ENCODE measurements at places on chromosomes 2 and 18.

GRCh38 chr2:41930807-41931566 lies 116.8 kb upstream of the PKDCC start:
- no peak for DNase-seq

- DNase-seq: no peak
Measured at GRCh38 chr2:36855429-36855828, 110.9 kb downstream of the STRN start.

DNA sequence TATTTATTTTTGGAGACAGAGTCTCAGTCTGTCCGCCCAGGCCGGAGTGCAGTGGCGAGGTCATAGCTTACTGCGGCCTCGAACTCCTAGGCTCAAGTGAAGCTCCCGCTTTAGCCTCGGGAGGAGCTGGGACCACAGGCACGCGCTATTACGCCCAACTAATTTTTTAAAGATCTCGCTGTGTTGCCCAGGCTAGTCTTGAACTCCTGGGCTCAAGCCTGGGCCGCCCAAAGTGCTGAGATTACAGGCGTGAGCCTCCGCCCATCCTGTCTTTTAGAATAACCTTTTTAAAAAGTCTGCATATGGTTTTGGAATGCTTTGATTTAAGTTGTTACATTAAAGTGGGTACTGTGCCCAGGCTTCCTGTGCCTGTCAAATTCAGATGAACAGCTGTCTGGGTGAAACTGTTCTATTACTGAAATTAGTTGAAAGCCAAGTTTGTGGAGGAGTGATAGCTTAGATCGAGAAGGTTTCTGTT lies 944 bp downstream of the RAB3GAP1 start:
- DNase-seq: no peak

DNA sequence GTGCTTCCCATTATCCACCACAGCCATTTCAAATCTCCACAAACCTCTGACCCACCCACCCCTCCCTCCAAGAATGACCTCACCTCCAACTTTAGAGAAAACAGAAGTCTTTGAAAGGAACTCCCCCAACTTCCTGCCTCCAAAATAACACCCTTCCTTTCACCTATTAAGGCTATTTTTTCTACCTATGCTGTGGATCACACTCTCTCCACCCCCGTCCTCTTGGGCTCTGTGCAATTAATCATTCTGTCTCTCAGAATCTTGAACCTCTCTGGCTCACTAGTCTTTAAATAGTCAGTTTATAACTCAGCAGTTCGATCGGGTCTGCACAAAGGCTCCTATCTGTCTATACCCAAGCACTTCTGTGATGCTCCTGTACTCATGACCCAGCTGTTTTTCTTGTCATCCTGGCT lies 37.3 kb upstream of the XPO1 start:
- DNase-seq: no peak

DNA sequence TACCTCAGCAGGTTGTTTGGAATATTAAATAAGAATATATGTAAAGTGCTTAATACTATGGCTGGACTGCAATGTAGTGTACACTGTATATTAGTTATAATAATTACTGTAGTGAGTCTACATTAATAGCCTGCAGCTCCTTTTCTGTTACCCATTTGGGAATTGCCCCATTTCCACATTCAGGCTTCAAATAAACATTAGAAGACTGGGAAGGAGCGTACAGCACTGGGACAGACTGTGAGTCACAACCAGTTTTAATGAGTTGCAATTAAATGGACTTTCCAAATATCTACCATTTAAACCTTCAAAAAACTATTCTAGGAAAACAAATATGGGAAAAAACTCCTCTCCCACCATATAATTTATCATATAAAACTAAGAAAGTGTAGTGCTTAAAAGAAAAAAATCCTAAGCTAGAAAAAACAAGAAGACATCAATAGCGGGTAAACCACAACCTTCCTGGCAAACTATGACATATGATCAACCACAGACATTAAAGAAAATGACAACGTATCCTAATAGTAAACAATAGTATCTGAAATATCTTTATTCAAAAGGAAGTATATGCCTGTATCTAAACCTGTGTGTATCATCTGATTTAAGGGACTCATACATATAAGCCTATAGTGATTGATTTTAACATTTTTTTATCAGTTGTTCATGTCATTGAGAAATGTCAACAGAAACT lies 86.1 kb downstream of the TRIP12 start:
- no peak for DNase-seq

DNA sequence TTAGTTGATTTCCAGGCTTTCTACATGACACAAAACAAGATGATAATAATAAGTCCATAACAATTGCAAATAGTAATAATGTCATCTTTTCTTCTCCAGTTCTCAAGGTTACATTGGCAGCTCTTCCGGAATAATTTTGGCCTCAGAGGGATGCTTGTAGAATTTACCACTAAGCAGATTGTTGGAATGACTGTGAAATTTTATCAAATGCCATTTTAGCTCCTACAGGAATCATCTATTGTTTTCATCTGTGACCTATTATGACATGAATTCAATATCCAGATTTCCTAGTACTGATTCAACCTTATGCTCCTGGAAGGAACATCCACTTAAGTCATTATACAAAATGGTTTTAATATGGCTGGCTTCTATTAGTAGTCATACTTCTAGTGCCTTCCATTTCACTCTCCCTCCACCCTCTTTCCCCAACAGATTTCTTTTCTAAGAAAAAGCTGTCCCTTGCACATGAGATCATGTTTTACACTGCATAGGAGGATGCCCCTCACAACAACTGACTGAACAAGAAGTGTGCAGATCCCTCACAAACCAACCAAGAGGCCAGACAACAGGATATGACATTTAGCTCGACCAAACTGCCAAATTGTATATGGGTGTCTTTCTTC lies 200.0 kb downstream of the DNER start:
- DNase-seq: no peak

DNA sequence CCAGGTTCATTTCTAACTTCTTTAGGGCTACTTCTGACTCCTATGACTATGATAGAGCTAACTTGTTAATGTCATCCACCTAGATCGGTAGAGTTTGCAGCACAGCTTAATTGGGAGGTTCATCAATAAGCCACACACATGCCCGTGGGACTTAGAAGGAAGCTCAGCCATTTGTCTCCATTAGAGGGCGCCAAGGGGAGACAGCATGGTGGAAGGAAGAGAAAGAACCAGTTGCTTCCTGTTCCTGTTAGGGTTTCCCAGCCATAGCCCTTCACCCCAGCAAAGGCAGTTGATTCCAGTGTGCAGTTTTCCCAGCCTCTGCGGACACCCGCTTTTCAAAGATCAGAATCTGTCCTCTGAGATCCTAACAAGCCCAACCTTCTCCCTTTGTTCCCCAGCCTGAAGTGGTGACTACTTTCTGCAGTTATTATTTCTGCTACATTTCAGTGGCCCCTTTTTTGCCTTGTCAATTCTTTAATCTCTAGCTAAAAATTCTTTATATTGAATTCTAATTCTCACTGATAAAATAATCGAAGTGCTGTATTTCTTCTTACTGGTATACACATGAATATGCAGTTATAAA lies 30.3 kb downstream of the MAIP1 start:
- DNase-seq: peak; percentile 80

DNA sequence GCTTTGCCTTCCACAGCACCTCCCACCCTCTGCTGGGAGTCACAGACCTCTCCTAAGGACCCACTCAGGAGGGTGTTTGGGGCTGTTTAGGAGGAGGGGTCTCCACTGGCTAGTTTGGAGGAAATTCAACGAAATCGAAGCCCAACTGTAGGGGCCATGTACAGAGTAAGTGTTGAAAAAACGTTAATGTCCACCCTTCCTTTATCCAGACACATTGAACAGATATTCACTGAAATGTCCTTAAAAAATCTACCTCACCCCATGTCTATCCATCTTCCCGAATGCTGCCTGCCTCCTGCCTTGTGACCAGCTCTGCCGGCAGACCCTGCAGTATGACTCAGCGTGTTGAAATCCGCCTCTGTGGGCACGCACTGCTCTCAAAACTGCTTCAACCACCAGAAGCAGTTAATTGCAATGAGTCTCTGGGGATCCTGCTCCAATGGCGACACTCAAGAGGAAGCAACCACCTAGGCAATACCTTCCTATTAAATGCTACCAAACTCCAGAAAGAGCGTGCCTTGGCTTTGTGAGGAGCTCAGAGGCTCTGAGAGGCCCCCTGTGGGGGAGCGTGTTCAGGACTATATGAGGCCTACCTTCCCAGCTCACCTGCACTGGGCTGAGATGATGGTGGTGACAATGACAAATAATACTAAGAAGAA lies 61.4 kb upstream of the RTN4 start:
- DNase-seq: peak; percentile 96

DNA sequence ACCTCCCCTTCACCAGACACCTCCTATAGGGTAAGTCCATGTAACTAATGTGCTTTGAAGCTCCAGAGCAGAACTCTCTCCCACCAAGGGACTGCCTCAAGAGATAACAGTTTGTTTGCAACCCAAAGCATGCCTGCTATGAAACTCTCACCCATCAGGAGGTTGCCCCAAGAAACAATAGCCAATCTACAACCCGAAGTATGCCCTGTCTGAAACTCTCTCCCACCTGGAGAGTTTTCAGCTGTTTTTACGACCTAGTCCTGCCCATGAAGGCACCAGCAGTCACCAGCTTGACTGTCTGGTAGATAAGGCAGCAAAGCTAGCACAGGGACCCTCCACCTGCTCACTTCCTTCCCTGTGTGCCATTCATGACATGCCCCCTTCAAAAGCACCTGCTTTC lies 533.9 kb upstream of the CRIM1 start:
- DNase-seq: no peak

DNA sequence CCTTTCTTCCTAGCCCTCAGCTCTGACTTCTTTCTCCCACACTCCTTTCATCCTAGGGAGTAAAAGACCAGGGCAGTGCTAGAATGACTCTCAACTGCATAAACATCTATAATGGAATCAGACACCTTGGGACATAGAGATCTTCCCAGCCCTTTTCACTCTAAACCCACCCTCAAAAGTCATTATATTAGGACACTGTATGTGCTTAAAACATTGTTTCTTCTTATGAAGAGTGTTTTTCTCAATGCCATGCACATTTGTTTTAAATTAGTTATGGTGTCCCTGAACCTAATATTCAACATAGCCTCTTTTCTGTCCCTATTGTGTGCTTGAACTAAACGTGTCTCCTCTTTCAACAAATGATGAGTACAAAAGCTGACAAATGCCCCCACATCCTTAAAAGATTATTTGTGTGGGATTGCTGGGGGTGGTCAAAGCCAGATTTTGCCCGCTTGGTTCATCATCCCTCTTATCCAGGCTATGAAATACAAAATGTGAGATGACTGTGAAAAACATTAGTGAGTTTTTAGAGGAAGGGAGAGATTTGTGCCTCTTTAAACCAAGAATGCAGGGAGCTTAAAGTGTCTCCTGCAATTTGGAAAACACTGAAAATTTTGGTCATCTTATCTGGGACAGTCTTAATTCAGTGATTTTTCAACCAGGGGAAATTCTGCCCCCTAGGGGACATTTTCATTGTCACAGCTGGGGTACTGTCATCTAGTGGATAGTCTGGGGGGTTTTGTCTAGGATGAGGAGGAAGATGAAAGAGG lies 29.0 kb downstream of the SERPINB5 start:
- peak; percentile 17 for DNase-seq

GRCh38 chr18:77209587-77209986 lies 40.1 kb upstream of the GALR1 start:
- peak; percentile 45 for DNase-seq

- DNase-seq: no peak
Measured at GRCh38 chr2:38230756-38231155, 146.3 kb downstream of the ATL2 start.

GRCh38 chr2:109305490-109306167 lies 176.6 kb downstream of the SH3RF3 start:
- DNase-seq: no peak

- DNase-seq: no peak
Measured at GRCh38 chr18:49014605-49015267, 64.0 kb upstream of the SMAD7 start.

DNA sequence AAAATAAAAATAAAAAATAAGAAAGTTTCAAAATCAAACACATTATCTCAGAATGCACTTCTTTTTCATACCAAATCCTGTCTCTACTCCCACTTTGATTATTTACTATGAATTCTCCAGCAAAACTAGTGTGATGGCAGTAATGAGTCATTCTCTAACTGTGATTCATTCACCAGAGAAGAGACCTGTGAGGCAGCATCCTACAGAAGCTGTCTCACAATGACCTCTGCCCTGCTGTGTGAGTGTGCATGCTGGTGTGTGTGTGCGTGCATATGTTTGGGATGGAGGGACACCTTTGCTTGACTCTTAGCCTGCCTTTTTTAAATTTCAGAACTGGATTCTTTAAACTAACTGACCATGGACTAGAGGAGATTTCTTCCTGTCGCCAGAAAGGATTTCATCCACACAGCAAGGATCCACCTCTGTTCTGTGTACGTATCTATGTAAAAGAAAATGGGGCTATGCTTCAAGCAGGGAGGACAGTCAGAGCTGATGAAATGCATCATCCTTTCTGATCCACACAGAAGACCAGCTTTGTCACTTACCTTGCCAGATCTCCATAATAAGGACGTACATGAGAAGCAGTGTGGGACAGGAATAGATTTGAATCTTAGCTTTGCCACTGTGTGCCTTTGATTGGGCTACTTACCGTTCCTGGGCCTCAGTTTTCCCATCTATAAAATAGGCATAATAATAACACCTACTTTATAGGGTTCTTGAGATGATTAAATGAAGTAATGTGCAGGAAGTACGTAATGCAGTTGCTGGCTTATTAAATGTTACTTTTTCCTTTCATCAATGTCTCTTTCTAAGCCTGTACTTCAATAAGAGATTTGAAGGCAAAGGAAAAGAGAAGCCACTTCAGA lies 31.2 kb downstream of the STAMBP start:
- DNase-seq: peak; percentile 86

- DNase-seq: peak; percentile 64
Measured at GRCh38 chr2:167181134-167181533, 292.9 kb downstream of the XIRP2 start.

GRCh38 chr2:10285556-10286198 lies 17.0 kb upstream of the HPCAL1 start:
- peak; percentile 15 for DNase-seq

DNA sequence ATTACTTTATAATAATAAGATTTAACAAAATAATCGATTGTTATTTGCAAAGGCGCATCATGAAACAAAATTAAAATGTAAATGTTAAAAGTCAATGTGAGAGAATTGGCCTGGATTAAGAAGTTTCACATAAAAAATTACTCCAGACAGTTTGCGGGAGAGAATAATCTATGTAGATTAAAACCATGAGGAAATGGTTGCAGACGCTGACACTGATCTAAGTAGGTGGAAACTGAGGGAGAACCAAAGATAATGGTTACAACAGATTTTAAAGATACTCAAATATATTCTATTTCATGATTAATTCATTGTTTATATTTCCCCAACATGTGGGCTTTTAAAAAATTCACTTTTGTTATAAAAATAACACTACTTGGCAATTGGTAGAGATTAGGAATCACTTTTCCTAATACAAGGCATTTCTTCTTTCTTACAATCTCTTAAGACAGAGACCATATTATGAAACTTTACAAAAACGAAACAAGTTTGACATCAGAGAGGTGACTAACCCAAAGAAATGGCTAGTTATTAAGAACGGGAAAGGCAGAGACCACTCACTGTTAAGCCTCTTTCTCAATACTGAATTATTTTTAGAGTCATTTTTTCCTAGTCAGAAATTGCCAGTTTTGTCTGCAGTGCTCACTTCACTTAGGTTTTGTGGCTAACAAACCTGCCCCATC lies 1.6 kb downstream of the KANSL1L start:
- peak; percentile 68 for DNase-seq

GRCh38 chr18:49016648-49017539 lies 66.1 kb upstream of the SMAD7 start:
- peak; percentile 92 for DNase-seq

- DNase-seq: no peak
Measured at GRCh38 chr2:171136024-171136423, 24.7 kb downstream of the TLK1 start.

GRCh38 chr2:40783704-40784103 lies 331.8 kb upstream of the SLC8A1 start:
- no peak for DNase-seq

GRCh38 chr2:233359823-233360222 lies 5.5 kb downstream of the DGKD start:
- DNase-seq: no peak
